Hematopoietic multipotent progenitor cell treated with erythropoietin and hydrocortisone succinate and interleukin-3 and kit ligand, for 4 days (in vitro differentiated cells): ENCODE measurements at places on chromosomes 6 and 20.
A peak's percentile ranks its signal among the peaks of the same experiment; 100 is the strongest.

GRCh38 chr6:111812060-111813038 is 60.9 kb downstream of the FYN start:
- DNase-seq, result no peak

DNA sequence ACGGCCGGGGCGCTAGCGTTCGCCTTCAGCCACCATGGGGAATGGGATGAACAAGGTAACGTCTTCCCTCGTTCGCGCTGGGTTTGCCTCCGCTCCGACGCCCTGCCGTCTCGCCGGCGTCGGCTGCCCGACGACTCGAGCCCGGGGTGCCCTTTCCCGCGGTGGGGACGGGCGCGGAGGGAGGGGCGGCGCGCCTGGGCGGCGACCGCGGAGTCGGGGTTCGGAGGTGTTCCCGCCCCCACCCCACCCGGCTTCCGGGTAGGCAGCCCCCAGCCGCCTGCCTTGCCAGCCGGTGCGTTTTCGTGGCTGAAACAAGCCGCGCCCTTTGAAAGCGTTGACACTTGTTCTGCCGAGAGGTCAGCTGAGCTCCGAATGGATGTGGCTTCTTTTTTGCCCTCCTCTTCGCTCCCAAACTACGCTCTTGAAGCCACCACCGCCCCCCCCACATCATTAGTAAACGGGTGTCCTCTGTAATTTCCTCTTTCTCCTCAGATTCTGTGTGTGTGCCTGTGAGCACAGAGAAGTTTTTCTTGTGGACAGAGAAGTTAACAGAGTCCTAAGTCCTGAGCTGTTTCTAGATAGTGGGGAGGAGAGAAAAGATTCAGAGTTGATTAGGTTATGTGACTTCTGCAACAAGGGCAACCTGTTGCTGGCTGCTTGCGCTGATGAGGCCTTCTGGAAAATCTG is 362 bp downstream of the DUSP22 start:
- peak; percentile 91 for DNase-seq

- DNase-seq, result peak; percentile 34
Measured at GRCh38 chr20:3557237-3557785, 86.5 kb downstream of the ATRN start.

- no peak for DNase-seq
Measured at GRCh38 chr6:84061174-84061573, 27.6 kb downstream of the MRAP2 start.

- no peak for DNase-seq
Measured at GRCh38 chr6:33988121-33989015, 157.5 kb downstream of the GRM4 start.

DNA sequence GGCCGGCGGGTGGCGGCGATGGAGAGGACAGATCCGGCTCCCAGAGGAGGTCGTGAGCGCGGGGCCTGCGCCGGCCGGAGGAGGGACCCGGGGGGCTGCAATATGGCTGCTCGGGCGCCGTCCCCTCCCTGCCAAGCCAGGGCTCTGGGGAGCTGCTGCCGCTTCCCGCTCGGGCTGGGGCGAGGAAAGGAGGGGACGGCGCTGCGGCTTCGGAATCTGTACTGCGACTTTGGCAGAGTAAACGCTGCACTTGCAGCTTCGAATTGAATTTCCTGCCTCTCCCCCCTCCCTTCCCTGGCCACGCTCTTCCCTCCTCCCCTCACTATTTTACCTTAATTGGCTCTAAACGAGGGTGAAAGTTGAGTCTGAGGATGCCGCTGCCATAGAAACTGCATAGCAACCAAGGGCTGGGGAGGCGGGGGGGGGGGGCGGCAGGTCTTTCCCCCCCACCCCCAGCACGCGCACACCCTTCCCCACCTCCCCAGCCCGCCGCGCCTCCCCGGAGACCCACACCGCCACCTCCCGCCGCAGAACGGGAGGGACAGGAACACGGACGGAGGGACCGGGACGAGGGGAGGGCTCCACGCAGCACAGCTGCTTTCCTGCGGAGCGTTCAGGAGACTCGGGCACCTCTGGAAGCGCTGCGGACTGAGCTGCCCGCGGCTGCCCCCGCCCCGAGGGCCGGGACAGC is 93.9 kb downstream of the RNASET2 start:
- peak; percentile 34 for DNase-seq

DNA sequence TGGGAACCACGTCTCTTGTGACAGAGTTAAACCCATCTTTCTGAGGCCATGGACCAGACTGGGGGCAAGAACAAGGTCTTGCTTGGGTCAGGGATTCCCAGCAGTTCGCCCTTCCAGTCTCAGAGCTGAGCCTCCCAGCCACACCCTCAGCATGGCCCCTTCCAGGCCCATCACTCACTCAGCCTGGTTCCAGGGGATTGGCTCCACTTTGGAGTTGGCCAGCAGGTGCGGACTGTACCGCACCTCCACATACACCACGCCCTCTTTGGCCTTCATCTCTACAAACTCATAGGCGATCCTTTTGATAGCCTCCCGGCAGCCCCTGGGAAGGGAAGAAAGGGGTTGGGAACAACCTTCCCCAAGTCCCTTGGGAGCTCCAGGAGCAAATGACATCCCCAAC is 25.2 kb downstream of the ADA start:
- DNase-seq, result no peak

GRCh38 chr6:9208966-9209365 is 773.6 kb upstream of the SLC35B3 start:
- no peak for DNase-seq

DNA sequence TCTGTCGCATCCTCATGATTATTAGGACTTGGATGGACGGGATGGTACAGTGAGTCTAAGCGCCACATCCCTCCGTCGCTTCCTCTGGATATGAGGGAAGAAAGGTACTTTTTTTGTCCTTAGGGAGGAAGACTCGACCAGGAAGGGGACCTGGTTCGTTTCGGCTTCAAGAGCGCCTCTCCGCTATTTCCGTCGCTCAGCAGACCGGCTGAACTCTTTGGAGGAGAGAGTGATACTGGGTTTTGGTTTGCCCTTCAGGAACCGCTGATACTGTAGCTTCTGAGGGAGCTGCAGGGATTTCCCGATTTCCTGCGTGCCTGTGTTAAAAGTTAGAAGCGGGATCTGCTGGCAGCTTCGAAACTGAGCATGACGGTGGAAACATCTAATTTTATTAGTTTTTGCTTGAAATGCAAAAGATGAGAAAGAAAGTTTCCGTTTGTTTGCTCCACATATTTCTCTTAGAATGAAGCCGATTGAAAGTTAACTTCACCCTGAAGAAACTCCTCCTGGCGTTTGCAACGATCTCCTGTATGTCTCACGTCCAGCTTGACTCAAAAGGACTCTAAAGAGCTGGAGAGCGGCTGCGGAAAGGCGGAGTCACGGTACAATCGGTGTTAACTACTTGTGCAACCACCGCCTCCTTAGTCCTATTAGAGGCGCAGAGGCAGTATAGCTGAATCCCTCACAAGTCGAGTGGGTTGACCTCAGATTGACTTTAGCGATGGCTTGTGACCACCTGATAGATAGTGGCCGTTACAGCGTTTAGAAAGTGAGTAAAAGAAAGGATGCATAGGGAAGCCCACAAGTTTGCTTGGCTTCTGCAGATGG is 129.4 kb downstream of the TRIM27 start:
- peak; percentile 62 for DNase-seq

- DNase-seq, result no peak
Measured at GRCh38 chr20:17641993-17642392, 40.0 kb downstream of the RRBP1 start.

GRCh38 chr6:167139761-167140160 is 16.9 kb downstream of the CCR6 start:
- DNase-seq, result no peak

DNA sequence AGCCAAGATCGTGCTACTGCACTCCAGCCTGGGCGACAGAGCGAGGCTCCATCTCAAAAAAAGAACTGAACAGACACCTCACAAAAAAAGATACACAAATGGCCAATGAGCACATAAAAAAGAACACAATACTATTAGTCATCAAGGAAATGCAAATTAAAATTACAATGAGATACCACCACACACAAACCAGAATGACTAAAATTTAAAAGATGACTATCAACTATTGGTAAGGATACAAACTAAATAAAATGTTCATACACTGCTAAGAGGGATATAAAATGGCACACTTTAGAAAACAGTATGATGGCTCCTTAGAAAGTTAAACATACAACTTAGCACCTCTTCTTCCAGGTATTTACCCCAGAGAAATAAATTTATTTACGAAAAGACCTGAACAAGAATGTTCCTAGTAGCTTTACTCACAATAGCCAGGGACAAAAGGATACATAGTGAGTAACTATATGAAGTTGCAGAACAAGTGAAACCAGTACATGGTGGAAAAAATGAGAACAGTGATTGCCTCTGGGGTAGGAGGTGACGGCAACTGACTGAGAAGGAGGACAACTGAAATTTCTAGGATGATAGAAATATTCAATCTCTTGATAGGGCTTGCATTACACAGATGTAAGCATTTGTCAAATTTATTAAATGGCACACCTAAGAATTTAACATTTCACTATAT is 53.2 kb downstream of the FAM8A1 start:
- no peak for DNase-seq

- no peak for DNase-seq
Measured at GRCh38 chr6:25253351-25253750, 25.8 kb upstream of the CARMIL1 start.
